ENCODE measurements at places on chromosomes 3 and 15.

GRCh38 chr3:115503394-115503793 is 119.9 kb upstream of the GAP43 start:
- DNase-seq = no peak

- no peak for DNase-seq
These were observed 23.2 kb downstream of the DCP1A start for GRCh38 chr3:53324105-53324504.

DNA sequence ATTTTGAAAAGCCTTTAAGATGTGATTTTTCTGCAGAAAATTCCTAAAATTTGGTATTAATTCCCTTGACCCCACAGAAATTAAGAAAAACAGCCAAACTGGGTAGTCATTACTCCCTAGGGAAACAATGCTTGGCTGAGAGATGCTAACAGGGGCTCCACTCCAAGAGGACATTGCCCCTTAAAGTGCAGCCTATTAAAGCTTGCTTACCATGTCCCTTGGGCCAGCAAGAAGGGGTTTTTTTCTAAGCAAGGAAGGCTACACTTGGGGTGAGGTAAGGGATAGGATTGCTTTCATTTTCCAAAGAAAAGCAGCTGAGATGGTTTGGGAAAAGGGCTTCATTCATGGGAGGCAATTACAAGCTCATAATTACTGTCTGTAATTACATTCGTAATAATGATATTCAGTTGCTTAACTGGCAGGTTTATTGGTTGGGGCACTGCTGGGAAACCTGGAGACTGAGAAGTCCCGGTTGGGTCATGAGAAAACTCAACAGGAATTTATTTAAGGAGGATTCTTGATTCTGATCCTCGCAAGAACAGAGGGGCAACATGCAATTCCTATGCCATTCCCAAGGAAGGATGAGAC is 247.5 kb downstream of the NR1D2 start:
- DNase-seq = no peak

GRCh38 chr3:114441386-114441785 is 147.6 kb downstream of the TIGIT start:
- DNase-seq = peak; percentile 25

DNA sequence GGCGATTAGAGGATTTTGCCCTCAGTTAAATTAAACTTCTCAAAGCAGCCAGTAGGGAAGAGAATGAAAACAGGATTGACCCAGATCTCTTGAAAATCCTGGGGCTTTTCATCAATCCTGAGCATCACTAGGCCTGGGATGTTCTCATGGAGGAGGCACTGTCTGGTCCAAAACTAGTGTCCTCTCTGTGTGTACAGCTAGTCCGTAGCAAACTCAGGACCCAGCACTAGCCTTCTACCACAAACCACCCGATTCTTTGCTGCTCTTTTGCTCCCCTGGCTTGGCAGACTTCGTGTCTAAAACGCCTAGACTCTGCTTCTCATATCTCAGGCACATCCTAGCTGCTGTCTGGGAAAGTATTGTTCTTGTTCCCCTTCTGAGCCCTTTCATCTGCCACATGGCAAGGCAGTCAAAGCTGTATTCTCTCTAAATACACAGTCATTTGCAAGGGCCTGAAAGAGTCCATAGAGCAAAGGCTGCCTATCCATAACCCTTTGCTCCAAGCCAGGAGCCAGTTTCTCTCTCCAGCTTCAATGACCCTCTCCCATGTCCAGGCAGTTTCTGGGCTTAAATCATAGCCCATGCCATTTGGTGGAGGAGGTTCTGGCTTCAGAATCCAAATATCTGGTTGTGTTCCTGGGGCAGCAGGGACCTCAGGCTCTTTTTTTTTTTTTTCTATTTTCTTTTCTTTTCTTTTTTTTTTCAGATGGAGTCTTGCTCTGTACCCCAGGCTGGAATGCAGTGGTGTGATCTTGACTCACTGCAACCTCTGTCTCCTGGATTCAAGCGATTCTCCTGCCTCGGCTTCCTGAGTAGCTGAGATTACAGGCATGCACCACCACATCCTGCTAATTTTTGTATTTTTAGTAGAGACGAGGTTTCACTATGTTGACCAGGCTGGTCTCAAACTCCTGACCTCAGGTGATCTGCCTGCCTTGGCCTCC is 52.4 kb downstream of the CDC25A start:
- DNase-seq = no peak

DNA sequence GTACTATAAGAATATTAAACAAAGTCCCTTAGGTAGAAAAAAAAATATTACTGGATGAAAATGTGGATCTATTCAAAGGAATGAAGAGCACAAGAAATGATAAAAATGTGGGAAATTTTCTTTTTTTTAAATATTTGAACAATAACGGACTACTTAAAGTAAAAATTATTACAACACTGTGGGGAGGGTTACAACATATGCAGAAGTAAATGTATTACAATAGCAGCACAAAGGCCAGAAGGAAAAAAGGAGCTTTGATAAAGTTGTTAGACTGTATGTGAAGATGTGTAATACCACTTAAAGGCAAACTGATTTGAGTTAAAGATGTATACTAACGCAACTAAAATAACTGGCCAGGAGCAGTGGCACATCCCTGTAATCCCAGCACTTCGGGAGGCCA is 427.1 kb downstream of the SHQ1 start:
- no peak for DNase-seq

GRCh38 chr3:45464336-45465170 is 76.2 kb downstream of the LARS2 start:
- DNase-seq = peak; percentile 39

- no peak for DNase-seq
These were observed 191.9 kb upstream of the IL12A start for GRCh38 chr3:159796744-159797143.

- DNase-seq = no peak
These were observed 232.0 kb downstream of the KCNMB2 start for GRCh38 chr3:178768072-178768864.

Measured in right hindlimb (tissue), 1 donor.